ENCODE measurements at places on chromosomes 5 and 9.

DNA sequence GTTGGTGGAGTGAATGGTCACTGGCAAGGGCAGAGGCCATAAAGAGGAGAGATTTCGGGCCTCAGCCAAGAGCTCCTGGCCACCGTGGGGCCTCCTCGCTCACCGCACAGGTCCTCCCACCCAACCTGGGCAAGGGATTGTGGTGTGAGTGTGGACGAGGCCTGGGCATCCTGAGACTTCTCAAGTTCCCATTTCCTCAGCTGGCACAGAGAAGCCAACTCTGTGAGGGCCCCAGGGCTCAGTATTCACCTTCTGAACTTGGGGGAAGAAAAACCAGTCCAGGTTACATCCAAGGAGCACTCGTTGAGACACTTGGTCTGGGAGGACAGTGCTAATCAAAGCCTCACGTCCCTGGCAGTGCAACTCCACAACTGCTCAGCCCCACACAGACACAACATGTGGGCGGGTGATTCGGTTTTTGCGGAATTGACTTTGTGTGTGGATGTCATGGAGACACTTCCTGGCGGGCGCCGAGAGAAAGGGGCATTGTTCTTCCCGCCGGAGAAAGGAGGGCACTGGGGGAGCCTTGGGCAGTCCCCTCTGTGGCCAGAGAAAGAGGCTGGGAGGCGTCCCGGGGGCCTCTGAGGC, 28.5 kb upstream of the NKD2 start:
- DNase-seq, result no peak

GRCh38 chr5:78776637-78777036, 128.1 kb upstream of the LHFPL2 start:
- DNase-seq, result no peak

GRCh38 chr9:134420281-134420845, 94.1 kb downstream of the RXRA start:
- DNase-seq, result no peak

GRCh38 chr5:32173267-32174010, 680 bp downstream of the GOLPH3 start:
- DNase-seq, result peak; percentile 38

DNA sequence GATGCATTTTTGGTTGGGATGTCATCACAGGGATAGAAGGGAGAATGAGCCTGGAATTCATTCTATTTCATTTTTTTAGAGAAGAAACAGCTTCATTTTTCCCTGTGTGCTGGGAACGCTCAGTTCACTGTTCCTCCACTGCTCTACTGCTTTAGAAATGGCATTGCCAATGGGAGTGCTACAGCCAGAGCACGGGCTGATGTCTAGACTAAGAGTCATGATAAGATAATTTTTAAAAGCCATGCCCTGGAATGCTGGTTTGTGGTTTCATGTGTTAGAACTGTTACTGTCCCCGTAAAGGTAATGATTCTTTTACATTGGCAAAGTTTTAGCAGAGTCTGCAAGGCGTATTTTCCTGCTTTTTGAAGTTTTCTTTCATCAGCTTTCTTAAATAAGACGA, 119.6 kb downstream of the SEMA6A start:
- DNase-seq, result no peak

DNA sequence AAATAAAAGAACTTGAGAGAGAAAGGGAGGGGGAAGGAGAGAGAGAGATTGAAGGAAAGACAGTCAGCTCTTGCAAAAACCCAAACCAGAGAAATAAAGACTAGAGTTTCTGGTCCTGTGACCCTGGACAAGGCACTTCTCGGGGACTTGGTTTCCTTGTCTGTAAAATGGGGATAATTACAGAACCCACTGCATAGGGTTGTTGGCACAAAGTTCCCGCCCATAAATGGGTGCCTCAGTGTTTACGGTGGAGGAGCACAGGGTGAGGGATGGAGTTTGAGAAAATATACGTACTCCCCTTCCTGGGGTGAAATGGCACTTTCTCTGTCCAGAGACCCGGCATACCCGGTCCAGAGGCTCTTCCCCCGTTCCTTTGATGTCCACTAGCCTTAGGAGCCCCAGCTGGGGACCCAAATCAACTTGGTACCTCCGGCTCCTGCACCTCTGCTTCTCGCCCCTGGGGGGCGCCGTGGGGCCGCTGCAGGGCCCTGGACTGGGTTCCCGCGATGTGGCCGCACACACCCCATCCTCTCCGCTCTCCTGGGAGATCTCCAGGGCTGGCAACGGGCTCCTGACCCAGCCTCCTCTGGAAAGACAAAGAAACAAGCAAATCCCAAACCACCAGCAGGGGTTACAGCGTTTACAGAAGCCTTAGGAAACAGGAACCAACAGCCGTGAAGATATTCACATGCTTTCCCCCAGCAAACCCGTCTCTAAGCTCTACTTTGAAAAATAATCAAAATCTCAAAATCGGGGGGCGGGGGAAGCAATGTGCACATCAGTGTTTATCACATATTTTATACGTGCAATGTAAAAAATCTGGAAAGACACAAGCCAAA, 26.3 kb downstream of the PTGES start:
- DNase-seq, result peak; percentile 22

- no peak for DNase-seq
Observed at GRCh38 chr9:27282269-27282668, 14.7 kb downstream of the EQTN start.

GRCh38 chr5:11324521-11325289, 563.7 kb upstream of the DAP start:
- DNase-seq, result no peak

DNA sequence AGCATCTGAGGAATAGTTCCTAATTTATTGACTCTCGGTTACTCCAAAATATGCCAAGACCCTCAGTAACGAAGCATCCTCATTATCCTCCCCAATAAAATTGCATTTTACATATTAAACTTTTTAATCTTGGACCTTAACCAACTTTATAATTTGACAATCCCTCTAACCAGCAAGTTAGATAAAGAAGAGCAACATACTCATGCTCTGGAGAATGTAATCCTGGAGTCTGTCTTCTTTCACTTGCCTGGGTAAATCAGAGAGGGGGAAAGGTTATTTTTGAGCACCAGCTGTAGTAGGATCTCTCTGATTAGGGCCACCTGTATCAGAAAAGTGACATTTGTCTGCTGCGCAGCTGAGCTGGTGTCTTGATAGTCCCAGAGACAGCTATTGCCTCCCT, 59.8 kb downstream of the NDFIP1 start:
- no peak for DNase-seq

DNA sequence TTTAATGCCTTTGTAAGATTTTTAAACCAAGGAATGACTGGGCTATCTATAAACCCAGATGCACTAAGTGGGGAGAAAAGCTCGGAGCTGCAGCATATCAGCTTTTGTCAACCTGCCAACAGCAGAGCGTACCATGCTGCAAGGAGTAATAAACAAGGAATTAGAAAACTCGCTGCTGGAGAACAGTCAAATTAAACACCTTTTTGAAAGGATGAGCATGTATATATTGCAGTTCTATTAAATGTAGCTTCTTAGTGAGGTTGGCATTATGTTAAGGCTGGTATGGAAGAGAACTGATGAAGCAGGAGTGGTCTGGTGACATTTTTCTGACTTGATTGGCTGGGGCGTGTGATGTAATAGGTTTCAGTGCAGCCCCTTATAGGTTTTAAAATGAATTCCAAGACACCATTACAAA, 74.7 kb downstream of the PIK3R1 start:
- no peak for DNase-seq

- DNase-seq, result no peak
Observed at GRCh38 chr5:135670588-135670987, 91.8 kb upstream of the CXCL14 start.

DNA sequence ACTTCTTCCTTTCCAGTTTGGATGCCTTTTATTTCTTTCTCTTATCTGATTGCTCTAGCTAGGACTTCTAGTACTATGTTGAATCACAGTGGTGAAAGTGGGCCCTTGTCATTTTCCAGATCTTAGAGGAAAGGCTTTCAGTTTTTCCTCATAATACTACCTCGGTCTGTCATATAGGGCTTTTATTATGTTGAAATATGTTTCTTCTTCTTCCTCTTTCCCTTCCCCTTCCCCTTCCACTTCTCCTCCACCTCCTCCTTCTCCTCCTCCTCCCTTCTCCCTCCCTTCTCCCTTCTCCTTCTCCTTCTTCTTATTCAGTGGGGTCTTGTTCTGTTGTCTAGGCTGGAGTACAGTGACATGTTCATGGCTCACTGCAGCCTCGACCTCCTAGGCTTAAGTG, 9.2 kb upstream of the TERT start:
- DNase-seq, result no peak

GRCh38 chr5:97728920-97729319, 545.9 kb upstream of the RIOK2 start:
- no peak for DNase-seq

DNA sequence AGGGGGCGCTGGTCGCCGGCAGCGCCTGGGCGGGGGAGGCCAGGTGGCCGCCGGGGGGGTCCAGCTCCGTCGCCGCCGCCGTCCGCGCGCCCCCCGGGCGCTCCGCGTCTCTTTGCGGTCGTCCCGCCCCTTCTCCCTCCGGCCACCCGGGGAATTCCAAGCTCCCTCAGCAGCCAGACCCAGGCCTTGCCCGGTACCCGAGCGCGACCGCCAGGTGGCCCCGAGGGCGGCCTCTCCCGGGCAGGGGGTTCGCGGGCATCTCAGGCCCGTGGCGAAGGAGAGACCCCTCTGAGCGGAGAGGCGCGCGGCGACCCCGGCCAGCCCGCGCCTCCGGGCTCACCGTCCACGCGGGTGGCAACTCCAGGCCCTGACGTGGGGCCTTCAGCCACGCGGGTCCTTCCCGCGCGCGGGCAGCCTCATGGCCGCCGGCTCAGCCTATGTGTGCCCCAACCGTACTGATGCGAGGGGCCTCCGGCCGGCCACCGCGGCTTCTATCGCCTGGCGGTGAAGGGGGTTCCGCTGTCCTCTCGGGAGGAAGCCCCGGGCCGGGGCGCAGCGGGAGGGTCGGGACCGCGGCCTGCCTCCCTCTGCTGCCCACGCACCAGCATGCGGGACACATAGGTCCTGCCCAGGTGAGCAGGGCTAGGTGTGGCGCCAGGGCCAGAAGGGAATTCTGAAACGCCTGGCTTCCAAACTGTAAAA, 529 bp upstream of the NRARP start:
- no peak for DNase-seq

DNA sequence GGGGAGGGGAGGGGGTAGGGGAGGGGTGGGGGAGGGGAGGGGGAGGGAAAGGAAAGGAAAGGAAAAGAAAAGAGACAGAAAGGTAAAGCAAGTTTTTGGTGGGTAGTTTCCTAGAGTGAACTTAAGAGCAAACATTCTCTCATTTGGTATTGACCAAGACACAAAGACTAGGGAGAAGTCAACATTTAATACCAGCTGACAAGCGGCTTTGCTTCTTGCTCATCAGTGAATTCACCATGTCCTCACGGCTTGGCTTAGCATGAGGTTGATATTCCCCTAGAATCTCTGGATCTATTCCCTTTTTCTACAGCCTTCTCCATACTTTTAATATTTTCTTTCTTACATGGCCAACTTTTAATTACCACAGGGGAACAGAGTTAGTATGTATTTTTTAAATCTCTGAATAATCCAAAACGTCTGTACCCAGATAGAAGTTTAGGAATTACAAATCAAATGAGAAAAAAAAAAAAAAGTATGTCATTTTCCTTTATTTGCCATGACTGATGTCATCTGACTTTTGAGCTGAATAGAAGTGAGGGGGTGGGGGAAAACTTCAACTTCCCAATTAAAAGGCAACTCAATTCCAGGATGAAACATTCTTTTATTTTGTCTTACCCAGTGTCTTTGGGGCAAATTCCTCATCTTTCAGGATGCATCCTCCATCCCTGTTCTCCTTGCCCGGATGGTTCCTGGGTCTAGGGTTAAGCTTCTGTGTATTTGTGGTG, 40.1 kb upstream of the GLIS3 start:
- DNase-seq, result no peak

GRCh38 chr9:33287087-33287490, 3.2 kb upstream of the NFX1 start:
- DNase-seq, result peak; percentile 67

GRCh38 chr5:61450493-61451279, 118.6 kb downstream of the ZSWIM6 start:
- DNase-seq, result peak; percentile 98

DNA sequence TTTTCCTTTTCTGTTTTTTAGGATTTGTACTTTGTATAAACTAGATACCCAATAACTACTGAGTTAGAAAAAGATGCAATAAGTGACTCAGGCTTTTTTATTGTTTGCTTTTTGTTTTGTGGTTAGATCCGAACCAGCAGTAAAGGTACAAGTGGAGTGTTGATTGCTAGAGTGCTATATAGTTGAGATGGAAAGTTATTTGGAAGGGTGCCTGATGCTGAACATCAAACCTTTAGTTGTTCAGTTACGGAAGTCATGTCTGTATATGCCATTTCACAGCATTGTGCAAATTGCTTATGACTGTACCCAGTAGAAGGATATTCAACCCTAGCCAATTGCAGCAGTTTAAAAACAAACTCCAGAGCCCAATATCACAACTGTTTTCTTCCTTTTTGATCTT, 285.1 kb downstream of the MAT2B start:
- DNase-seq, result no peak

GRCh38 chr5:145856285-145856818, 16.5 kb downstream of the GRXCR2 start:
- no peak for DNase-seq

GRCh38 chr5:15031180-15031579, 159.6 kb upstream of the ANKH start:
- DNase-seq, result no peak

DNA sequence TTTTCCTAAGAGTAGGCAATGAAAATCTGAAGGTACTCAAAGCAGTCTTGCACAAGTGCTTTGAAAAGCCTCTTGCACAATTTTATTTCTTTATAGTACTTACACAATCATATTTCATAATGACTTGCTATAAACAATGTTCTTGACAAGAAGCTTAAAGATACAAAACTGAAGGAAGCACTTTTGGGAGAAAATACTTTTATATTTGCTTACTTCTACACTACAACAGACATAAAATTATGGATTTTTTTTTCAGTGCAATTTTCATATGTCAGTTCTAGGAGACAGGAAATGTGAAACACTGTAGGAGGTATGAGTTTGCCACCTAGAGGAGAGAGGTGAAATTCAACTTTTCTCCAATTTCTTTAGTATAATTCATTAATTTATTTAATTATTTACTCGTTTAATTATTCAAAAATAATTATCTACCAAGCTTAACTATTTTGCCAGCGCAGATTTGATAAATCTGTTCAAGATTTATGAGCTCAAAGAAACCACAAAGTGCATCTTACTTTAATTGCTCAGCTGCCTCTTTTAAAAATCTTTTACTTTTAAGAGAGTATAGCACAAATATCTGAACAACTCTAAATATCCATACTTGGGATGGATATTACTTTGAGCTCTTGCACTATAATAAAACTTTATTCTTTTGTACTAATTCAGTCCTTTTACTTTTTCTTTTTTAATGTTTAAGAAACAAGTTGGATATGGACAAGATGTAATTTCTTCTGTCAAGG, 29.0 kb upstream of the CDKN2B start:
- peak; percentile 19 for DNase-seq

DNA sequence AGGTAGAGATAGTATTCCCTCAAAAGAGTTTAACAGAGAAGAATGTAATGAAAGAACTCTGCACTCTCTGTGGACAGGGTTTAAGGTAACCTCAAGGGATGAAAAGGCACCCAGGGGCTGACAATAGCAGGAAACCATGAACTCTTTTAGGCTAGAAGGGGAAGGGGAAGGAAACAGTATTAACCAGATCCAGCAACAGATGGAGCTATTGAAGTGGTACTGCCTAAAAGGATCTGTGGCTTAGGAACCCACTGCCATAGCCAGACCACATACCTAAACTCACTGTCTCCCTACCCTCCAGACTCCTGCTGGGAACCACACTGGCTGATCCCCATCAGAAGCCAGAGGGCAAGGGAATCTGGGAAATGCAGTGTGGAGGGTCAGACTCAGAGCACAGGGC, 35.5 kb downstream of the PLGRKT start:
- DNase-seq, result no peak

- DNase-seq, result no peak
Observed at GRCh38 chr9:95808011-95808410, 67.5 kb upstream of the ERCC6L2 start.

GRCh38 chr5:156474251-156474650, 147.3 kb downstream of the SGCD start:
- DNase-seq, result peak; percentile 92
